GM04504 (cell line): ENCODE measurements at places on chromosomes 7 and 10.

- DNase-seq = peak; percentile 36
These were observed 163.0 kb upstream of the PPP1R3A start for GRCh38 chr7:114081606-114082425.

GRCh38 chr10:29470355-29470705, 164.4 kb downstream of the SVIL start:
- DNase-seq = no peak

- no peak for DNase-seq
These were observed 1.1 kb downstream of the FAM237B start for GRCh38 chr7:90320014-90320413.

- DNase-seq = no peak
These were observed 257.2 kb downstream of the GLRX3 start for GRCh38 chr10:130393342-130393741.

DNA sequence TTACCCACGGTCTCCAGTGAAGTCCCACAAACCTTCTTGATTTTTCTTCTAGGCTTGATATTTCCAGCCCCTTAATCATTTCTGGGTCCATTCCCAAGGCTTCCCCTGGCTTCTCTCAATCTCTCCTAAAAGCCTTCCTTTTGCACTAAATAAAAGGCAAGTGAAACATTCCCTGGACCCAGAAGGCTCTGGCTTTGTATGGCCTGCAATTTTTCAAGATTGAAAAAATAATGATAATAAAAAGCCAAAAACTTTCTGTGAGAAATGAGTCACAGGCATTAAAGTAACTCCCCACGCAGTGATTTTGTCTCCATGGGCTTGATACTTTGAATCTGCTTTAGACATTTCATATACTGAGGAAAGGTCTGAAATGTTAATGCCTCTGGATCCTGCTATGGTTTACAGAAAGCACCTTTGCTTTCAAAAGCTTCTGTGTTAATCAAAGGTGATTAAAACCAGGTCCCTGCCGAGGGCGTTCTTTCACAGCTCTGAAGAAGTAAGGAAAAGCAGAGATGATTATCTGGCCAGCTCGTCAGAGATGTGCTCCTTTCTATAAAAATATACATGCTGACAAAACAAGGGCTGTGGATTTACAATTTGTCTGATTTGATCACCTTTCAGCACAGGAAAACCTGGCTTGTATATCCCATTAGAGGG, 118.9 kb upstream of the TMEM72 start:
- no peak for DNase-seq

GRCh38 chr10:47156873-47157272, 143.1 kb upstream of the GDF10 start:
- no peak for DNase-seq

DNA sequence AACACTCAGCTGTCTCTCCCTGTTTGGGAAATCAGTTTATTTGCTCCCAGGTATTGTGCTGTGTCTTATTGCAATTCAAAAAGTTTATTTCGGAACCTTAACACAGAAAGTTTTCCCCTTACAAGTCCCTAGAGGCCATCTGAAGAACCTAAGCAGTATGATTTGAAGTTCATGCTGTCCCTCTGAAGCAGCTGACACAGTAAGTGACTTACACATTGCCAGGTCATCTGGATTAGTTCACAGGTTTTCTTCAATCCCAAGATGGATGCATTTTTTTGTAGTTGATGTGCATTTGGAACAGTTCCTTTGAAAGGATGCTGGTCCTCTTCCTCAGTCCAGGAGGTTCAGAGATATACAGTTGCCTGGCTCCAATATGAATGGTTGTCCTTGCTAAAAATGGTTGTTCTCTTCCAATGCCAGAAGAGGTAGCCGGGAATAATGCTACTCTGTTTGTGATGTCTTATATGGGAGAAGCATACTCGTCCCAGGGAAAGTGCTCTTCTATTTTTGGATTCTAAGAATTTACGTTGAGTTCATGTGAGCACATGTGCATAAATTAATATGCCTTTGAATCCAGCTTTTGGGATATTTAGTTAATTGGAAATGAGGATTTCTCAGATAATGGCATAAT, 183.5 kb upstream of the PHYHIPL start:
- DNase-seq = no peak
